ENCODE measurements at places on chromosomes 2 and 18.

- no peak for DNase-seq
These were observed 66.3 kb upstream of the XPO1 start for GRCh38 chr2:61604433-61604832.

DNA sequence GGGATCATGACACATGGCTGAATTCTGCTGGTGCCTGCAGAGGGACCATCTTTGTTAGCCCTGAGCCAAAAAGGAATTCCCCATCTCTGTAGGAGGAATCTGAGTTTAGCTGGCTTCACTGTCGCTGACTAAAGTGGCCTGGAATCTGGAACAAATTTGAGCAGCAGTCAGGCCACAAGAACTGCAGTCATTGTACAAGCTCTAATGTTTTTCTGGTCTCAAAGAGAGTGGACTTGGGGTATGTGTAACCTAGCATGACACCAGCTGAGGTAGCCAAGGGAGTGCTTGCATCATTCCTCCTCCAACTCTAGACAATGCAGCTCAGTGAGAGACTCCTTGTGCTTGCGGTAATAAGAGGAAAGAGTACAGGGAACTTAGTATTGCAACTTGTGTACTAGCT, 539.1 kb upstream of the LRRTM4 start:
- DNase-seq: no peak

DNA sequence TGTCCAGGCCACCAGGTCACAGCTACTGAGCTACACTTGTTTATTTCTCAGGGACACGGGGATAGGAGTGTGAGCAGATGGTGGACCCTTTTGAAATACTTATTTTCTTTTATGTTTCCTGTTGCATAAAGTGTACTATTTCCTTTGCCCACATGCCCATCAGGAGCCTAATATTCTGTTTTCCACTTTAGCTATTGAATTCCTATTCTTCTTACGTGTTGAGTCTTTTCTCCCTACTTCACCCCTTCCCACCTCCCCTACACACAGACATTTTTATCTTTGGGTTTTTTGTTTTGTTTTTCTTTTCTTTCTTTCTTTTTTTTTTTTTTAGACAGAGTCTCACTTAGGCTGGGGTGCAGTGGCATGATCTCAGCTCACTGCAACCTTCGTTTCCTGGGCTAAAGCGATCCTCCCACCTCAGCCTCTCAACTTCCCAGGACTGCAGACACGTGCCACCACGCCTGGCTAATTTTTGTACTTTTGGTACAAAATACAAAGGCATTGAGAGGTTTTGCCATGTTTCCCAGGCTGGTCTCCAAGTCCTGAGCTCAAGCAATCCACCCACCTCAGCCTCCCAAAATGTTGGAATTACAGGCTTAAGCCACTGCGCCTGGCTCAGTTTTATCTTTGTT, 5.2 kb upstream of the GPR55 start:
- no peak for DNase-seq

GRCh38 chr2:98295721-98296414, 50.4 kb upstream of the CNGA3 start:
- no peak for DNase-seq

- DNase-seq: no peak
These were observed 1142.7 kb downstream of the CNTNAP5 start for GRCh38 chr2:125167820-125168219.

GRCh38 chr2:98445683-98446581, 1.3 kb downstream of the INPP4A start:
- DNase-seq: no peak

GRCh38 chr2:2324565-2325101, 6.4 kb downstream of the MYT1L start:
- DNase-seq: no peak
